ENCODE measurements at places on chromosomes 3 and 15.
A peak's percentile ranks its signal among the peaks of the same experiment; 100 is the strongest.

DNA sequence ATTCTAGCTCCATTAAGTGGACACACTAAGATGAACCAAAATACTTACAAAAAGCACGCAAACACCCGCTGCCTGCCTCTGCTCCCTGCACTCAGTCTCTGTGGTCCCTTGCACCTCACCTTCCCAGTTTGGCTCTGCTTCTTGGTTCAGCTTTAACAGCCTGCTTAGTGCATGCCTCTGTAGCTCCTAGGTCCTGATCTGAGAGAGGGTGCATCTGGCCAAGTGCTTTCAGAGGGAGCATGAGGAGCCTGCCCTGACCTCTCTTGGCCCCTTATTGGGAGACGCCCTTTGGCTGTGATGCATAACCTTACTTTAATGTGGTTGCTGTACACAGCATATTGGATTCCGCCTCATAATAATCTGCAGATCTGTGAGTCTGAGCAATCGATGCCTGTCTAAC lies 21.2 kb upstream of the ATP10A start:
- DNase-seq: no peak

- no peak for DNase-seq
These were observed 19.6 kb downstream of the VGLL4 start for GRCh38 chr3:11624161-11624560.

DNA sequence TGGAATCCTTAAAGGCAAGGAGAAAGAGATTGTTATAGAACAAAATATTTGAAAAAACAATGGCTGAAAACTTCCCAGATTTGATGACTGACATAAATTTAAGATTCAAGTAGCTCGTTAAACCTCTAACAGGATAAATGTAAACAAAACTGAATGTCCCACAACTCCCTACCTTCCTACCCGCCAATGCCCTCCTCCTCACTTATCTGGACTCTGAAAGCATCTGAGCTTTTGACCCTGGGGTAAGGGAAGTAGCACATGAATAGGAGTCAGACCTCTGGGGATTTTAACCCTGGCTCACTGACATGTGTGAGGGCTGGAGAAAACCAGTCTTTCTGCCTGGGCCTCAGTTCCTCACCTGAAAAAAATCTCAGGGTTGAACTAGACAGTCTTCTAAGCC lies 26.9 kb downstream of the CYP19A1 start:
- no peak for DNase-seq

- DNase-seq: no peak
These were observed 4.8 kb upstream of the RFX7 start for GRCh38 chr15:56248311-56248992.

- no peak for DNase-seq
These were observed 414.0 kb upstream of the ZNF717 start for GRCh38 chr3:76199382-76199781.

DNA sequence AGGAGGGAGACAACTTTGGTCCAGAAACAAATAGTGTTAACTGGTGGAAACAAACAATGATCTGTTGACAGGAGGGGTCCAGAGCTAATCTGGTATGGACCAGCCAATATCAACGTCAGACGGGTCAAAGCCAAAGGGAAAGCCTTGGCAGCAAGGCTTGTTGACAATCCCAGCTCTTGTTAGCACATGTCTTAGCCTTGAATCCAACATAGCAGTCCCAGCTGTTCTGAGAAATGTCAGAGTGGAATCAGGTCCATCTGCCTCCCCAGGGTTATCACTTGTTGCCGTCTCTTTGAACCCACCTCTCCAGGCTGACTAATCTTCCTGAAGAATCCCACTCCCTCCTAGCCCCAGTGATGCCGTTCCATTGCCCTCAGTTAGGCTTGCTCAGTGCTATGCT lies 404.6 kb upstream of the MCTP2 start:
- DNase-seq: no peak

GRCh38 chr3:193909387-193909786 lies 226.6 kb upstream of the HES1 start:
- no peak for DNase-seq

DNA sequence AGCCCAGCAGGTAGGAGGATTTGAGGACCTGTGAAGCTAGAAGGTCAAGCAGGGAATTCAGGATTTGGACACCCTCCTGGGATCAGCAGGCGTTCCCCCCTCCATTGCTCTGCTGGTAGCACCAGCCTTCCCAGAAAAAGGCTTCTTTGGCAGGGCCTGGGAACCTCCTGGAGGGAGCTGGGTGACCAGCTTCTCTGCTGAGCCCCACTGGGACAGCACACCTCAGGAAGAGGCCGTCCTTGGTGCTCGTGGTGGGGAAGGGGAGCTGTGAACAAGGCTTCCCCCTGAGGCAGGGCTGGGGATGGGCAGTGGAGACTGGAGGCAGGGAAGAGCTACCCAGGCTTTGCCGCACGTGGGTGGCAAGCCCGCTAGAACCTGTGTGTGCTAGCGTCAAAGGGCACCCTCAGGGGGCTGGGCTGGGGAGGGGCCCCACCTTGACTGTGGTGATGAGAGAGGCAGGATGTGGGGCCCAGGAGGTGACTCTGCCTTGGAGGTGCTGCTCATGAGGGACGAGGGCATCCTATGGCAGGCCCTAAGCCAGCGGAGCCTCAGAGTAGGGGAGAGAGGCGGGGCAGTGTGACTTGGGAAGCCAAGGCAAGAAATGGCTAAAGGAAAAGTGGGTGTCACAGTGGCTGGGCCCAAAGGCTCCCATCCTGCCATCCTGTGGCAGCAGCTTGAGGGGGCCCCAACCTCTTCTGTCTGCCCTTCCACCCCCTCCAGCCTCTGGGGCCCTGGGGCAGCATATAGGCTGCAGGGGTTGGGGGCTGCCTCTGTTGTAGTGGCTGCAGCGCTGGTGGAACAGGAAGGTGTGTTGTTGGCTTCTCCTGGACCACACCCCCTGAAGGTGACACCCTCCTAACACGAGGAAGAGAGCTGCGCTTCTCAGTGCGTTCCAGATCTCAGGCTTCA lies 20.7 kb downstream of the KLF13 start:
- DNase-seq: peak; percentile 56

DNA sequence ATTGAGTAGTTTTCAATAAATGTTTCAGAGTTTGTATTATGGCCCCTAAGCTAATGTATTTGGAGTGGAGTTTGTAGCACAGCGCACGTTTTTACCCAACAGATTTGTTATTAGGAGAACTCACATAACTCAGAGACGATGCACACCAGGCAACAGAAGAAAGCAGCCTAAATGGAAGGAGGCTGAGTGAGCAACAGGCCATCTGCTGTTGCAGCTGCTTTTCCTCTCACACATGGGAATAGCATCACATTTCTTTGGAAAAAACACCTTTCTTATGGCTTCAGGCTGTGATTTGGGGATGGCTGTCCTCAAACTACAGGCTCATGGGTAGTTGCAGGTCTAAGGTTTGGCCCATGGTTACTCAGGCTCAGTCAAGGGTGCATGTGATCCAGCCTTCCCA lies 469.3 kb upstream of the MCTP2 start:
- DNase-seq: no peak

DNA sequence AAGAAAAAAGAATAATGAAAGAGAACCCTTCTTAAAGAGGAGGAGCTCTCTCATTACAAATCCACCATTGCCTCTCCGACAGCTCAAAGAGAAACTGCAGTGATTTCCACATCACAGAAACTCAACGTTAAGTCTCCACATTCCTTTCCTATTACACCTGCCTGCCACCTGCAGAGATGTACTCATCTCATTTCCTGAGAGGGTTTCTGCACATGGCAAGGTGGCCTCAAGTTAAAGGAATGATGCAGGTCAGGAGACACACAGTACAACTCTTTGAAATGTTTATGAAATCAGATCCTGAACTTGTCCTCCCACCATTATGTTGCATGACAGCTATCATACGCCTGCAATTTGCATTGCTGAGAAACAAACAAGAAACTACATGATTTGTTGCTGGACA lies 458.4 kb upstream of the ADAMTS9 start:
- DNase-seq: no peak

DNA sequence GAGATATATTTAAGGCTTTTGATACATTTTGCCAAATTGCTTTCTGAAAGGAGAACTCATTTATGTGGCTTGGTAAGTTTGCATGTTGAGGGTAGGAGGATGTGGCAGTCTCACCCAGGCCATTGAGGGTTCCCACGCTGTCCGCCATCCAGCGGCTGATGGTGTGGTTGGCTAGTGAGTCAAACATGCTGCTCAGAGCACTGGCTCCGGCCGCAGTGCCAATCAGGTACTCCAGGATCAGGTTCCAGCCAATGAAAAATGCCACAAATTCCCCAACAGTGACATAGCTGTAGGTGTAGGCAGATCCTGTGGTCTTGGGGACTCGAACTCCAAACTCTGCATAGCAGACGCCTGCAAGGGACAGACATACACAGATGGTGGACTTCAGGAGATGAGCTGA lies 82.3 kb downstream of the CLDN11 start:
- no peak for DNase-seq

GRCh38 chr15:40538976-40539375 lies 25.9 kb downstream of the CCDC32 start:
- no peak for DNase-seq

DNA sequence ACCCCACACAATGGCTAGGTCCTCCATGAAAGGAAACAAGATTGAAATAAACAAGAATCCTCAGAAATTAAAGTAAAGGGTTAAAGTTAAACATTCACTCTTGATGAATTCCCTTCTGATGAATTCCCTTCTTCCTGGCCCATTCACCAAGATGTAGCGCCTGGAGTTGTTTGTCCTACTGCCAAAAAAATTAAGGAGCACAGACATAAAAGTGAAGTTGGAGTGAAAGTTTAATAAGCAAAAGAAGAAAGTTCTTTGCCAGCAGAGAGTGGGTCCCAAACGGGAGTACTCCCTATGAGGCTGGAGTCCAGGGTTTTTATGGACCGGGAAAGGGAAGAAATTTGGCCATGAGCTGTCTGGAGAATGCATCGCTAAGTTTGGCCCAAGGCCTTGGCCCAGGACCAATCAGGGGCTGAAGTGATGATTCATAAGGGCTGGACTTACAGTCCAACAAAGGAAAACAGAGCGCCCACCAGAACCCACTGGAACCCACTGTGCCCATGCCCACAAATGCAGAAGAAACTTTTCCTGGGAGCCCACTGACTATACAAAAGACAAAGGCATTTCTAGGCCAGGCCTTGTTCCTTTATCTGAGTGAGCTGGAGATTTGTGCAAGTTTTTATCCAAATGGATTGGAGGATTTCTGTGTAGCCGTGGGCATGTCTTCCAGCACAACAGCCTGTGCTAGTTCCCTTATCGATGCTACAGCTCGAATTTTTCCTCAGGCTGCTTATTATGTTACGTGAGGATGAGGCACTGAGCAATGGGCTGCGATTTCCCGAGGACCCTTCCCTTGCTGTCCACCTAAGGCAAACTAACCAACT lies 1561.6 kb downstream of the OTOL1 start:
- no peak for DNase-seq

- no peak for DNase-seq
These were observed 25.9 kb downstream of the AGTR1 start for GRCh38 chr3:148723631-148724030.

Measured in stimulated activated CD8-positive, alpha-beta memory T cell treated with anti-CD3 and anti-CD28 coated beads, Interleukin-15, amount 100 ng/mL, for 24 hours (primary cell).